Liver (tissue), 10 donors: ENCODE measurements at places on chromosomes 1 and 21. TPM values are rescaled to one million over a fixed set of nuclear protein-coding genes. Genes with fewer than 3 reads are reported as not detected.

- no peak for DNase-seq
Measured at GRCh38 chr1:20367116-20367585, 76.5 kb downstream of the VWA5B1 start.

Gene LRRC53
- not detected for total RNA-seq

DNA sequence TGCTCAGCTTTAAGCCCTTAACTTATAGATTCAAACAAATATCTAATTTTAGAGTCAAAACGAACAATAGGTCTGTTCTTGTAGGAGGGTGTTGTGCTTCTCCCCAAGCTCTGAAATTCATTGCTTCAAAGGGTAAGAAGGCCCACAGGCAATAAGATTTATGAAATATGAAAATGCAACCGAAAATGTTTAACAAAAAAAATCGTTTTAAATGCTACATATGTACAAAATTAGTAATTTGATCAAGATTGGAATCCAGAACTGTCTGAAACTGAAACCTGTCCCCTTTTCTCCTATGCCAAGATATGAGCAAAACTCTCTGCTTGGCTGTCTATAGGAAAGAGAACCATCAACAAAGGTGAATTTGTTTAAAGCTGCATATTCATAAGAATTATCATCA lies 534.3 kb downstream of the PLPP3 start:
- no peak for DNase-seq

Gene VCAM1
- 159 TPM for total RNA-seq

GRCh38 chr21:35195232-35195631 lies 146.1 kb upstream of the RUNX1 start:
- no peak for DNase-seq

Gene DMRTA2
- total RNA-seq = not detected

DNA sequence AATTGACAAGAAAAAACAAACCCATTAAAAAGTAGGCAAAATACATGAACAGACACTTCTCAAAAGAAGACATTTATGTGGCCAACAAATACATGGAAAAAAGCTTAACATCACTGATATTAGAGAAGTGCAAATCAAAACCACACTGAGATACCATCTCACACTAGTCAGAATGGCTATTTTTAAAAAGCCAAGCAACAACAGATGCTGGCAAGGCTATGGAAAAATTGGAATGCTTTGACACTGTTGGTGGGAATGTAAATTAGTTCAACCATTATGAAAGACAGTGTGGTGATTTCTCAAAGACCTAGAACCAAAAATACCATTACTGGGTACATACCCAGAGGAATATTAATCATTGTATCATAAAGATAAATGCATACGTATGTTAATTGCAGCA lies 641.1 kb upstream of the B3GALT2 start:
- DNase-seq = no peak

Gene LORICRIN
- total RNA-seq = not detected

DNA sequence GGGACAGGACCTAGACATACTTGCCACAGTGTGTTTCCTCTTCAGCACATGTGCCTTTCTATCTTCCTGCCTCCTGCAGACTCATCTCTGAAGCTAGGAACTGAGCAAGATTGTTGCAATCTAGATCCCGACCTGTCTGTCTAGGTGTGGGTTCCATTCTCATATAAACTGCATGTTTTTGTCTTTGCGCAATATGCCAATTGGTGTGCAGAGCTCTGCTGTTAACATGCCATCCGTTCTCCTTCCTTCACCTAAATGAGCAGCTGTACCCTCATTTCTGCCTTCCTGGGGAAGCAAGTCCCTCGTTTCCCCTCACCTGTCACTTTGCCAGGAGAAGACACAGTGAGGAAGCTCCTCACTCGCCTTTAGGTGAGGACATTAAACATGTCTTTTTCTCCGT lies 55.5 kb downstream of the SLC35F3 start:
- DNase-seq = no peak

Gene ACTN2
- total RNA-seq = 0.19 TPM

DNA sequence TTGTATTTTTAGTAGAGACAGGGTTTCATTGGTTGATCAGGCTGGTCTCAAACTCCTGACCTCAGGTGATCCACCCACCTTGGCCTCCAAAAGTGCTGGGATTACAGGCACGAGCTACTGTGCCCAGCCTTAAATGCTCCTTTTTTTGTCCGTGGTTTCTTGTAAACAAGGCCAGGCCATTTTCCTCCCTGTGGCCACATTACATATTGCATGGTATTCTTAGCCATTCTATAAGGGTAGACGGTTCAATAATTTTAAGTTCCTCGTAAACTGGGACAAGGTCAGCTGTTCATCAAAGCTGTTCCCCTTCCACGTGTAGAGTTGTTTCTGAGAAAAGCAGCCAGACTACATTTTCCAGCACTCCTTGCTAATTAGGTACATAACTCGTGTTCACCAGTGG lies 10.3 kb upstream of the LUZP1 start:
- DNase-seq = no peak

Gene MAEL
- 0.14 TPM for total RNA-seq

DNA sequence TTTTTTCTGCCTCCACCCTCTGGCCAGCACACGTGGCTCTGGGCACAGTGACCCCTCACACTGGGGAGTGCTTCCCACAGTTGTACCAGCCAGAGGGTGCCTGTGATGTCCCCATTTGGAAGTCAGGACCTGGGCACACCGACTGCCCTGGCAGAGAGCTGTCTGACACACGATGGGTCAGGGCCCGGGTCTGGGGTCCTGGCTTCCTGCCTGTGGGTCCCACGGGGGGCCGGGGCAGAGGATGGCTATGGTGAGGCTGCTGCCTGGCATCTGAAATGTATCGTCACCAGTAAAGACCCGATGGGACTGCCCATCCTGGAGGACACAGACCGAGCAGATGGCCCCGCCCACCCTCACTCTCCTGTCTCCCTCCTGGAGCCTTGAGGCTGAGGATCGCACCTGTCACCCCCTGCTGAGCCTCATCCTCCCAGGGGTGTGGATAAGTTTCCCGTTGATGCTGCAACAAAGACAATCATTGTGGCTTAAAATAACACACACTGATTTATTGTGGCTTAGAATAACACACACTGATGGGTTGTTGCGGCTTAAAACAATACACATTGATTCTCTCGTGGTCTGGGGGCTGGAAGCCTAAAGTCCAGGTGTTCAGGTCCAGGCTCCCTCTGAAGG lies 88.8 kb upstream of the TTC34 start:
- no peak for DNase-seq

- DNase-seq = no peak
Measured at GRCh38 chr1:53430779-53431178, 28.4 kb upstream of the DMRTB1 start.

GRCh38 chr1:109658533-109659042 lies 2.7 kb downstream of the GSTM4 start:
- no peak for DNase-seq

Gene MRPL24
- 47.4 TPM for total RNA-seq

GRCh38 chr1:164183854-164184635 lies 374.9 kb upstream of the PBX1 start:
- no peak for DNase-seq

DNA sequence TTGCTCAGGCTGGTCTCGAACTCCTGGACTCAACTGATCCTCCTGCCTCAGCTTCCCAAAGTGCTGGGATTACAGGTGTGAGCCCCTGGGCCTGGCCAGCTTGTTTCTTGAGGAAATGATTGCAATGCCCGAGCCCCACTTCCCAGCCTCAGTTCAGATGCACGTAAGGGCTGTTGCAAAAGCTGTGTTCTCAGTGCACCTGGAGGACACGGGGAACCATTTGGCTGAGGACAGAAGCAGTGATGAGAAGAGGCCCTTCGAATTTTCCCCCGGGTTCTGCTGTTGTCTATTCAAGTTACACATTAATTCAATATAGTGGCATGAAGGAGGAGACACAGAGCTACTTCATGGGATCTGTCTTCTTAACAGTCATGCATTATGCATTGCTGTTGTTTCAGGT lies 78.8 kb upstream of the WDR26 start:
- DNase-seq = no peak

Gene POLR3C
- 22.0 TPM for total RNA-seq

DNA sequence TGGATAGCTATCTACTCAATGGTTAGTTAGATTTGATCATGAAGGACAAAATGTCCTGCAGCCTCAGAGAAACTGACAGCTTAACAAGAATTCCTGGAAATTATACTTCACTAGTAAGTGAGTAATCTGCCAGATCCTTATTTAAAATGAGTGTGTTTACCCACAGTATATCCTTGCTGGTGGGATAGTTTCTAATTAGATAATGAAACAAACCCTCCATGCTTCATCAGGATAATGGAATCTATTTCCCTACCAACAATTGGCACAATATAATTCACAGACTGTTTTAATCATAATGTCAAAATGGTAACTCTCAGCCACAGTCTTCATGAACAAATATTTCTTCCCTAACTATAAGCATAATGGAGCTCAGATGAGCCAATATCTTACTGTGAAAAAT lies 239.4 kb upstream of the ST6GALNAC5 start:
- no peak for DNase-seq

- DNase-seq = no peak
Measured at GRCh38 chr1:80218112-80218511, 1211.6 kb upstream of the ADGRL4 start.

GRCh38 chr1:245045087-245045881 lies 109.5 kb upstream of the KIF26B start:
- no peak for DNase-seq

- DNase-seq = no peak
Measured at GRCh38 chr1:186948535-186948934, 119.8 kb downstream of the PLA2G4A start.

DNA sequence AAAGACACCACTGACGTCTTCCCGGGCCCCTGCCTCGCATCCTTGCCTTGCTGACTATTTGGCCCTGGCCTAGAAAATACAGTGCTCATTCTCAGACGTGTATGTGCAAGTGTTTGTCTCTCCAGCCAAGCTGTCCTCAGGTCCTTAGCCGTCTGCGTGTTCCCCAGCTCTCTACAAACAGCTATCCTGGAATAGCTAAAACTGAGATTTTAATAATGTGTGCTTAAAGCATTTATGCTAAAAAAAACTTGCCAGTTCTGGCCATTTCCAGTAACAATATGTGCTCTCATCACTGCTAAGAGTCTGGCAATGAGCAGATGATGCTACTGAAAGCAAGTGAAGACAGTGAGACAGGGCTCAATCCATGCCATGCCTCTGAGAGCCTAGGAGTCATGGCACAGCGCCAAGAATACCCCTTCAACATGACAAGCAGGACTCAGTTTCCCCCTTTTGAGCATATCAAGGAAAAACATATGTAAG lies 55.7 kb downstream of the IRF2BP2 start:
- DNase-seq = no peak

DNA sequence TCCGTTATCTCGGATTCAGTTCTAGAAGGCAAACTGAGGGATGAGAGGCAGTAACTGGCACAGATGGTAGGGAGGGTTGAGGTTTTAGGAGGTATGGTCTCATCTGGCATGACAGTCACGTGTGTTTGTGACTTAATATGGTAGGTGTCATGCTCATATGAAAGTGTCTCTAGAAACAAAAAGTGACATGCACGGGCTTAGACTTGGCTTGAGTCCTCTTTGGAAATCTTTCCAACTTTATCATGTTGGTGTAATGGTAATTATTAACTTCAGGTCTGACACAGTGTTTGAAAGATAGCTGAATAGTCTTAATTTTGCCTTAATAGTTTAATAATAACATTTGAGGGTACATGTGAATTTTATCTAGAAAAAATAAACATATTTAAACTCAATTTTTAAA lies 218.1 kb downstream of the FMN2 start:
- DNase-seq = no peak

DNA sequence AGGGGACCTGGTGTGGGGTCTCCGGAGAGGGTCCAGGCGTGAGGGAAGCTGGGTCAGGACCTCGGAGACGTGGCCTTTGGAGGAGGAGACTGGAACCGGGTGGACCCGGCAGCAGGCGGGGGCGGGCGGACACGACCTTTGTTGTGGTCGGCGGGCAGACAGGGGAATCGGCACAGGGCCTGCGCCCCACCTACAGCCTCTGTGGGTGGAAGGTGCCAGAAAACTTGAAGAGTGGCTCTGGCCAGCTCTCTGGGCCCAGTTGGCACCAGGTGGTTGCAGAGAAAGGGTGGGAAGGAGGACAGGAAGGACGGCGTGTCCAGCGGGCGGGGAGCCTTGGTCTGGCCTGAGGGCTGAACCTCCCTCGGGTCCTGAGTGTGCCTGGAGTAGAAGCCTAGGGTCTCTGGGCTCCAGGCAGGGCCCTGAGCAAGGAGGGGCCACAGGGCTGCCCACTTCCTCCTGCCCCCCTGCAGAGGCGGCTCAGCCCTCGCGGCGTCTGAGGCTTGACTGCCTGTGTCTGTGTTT lies 7.7 kb upstream of the TTLL10 start:
- no peak for DNase-seq

Gene SNIP1
- 9.7 TPM for total RNA-seq

GRCh38 chr21:36757196-36757595 lies 58.3 kb downstream of the SIM2 start:
- DNase-seq = no peak

Gene RCSD1
- 15.0 TPM for total RNA-seq

GRCh38 chr21:44012474-44013379 lies 618 bp downstream of the TRAPPC10 start:
- DNase-seq = peak; percentile 92

Gene ITLN1
- total RNA-seq = 5.0 TPM

- no peak for DNase-seq
Measured at GRCh38 chr1:17498214-17498613, 41.3 kb upstream of the ARHGEF10L start.

- no peak for DNase-seq
Measured at GRCh38 chr1:218315638-218316037, 29.5 kb upstream of the TGFB2 start.

- DNase-seq = no peak
Measured at GRCh38 chr1:1971017-1971416, 32.6 kb downstream of the CFAP74 start.

GRCh38 chr1:164780863-164781262 lies 221.9 kb downstream of the PBX1 start:
- DNase-seq = no peak

- no peak for DNase-seq
Measured at GRCh38 chr1:20785907-20786252, 1.2 kb downstream of the HP1BP3 start.

DNA sequence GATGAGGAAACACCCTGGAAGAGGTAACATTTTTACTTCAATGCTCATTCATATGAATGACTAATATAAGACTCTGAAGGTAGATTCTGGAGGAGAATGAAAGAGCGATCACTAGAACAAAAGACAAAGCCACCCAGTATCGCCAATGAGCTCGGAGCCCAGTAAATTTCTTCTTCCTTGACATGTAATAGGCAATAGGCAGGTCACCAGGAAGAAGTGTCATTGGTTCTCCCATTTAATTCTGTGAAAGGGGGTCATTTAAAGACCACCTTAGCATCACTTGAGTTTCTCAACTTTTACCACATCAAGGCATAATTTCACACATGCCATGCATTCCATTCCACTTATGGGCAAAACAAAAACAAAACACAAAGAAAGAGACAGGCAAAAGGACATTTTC lies 7.9 kb downstream of the TNFSF18 start:
- DNase-seq = no peak
